Smooth muscle cell of the brain vasculature (primary cell): ENCODE measurements at places on chromosomes 2 and 18.

DNA sequence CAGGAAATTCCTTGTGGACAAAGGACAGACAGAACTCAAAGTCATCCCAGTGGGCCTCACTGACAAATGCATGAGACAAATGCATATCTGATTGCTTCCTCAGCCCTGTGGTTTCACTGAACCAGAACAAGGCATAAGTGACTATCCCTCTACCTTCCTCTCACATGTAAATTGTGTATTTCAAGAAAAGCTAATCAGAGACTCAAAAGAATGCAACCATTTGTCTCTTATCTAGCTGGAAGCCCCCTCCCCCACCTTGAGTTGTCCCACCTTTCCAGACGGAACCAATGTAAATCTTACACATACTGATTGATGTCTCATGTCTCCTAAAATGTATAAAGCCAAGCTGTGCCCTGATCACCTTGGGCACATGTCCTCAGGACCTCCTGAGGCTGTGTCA, 102.0 kb upstream of the TMEM200C start:
- DNase-seq: no peak

GRCh38 chr2:168596881-168597655, 141.0 kb downstream of the CERS6 start:
- DNase-seq: no peak

DNA sequence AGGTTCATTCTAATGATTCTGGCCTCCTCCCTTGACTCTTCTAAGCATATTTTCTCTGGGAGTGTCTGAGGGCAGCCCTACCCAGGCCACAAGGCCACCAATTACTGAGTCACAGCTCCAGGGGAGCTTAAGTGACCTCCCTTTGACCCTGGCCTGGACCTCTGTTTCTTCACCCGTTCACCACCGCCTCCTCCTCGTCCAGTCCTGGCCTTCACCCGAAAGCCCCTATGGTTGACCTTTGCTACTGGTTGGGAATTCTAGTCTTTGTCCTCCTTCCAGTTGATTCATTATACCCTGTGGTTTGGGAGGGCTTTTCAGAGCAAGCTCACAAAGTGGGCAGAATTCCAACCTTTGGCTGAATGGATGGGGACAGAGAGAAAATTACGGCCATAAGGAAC, 72.6 kb downstream of the NRP2 start:
- DNase-seq: no peak

- no peak for DNase-seq
Observed at GRCh38 chr2:59578349-59578748, 975.1 kb downstream of the BCL11A start.

DNA sequence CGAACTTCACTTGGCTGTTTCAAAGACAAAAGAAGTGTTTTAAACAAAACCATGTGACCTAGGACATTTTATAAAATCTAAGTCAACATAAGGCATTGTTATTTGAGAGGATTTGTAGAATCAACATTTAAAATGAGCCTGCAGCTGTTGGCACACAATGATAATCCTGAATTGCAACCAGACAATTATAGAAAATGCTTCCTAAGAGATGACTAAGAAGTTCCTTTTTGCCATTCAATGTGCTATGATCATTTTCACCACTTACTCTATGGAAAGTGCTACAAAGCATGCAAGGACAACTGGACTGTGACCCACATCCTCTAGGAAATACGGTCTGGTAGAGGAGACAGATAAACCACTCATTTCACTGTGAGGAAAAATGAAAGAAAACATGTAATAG, 246.4 kb downstream of the CDH20 start:
- no peak for DNase-seq

DNA sequence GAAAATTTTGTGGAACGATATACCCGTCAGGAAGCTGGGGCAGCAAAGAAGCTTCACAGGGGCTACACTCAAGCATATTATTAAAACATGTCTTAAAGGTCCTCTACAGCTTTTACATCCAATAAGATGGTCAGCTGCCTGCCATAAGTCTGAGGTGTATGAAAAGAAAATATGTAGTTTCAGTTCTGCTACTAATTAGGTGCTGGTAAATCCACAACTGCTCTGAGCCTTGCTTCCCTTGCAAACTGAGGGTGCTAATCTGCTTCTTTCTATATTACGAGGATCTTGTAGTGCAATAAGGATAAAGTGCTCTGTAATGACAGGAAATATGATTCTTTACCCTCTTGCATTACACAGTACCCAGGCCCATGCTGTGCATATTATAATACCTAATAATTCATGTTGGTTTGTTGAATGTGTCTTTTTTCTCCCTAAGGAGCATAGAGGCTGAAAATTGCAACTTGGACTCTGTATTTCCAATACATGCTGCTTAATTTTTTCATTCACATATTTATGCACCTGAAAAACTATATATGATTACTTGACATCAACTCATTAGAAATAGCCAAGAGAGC, 14.5 kb upstream of the SLC8A1 start:
- DNase-seq: no peak

GRCh38 chr2:241193271-241193670, 4.8 kb downstream of the ANO7 start:
- DNase-seq: no peak

DNA sequence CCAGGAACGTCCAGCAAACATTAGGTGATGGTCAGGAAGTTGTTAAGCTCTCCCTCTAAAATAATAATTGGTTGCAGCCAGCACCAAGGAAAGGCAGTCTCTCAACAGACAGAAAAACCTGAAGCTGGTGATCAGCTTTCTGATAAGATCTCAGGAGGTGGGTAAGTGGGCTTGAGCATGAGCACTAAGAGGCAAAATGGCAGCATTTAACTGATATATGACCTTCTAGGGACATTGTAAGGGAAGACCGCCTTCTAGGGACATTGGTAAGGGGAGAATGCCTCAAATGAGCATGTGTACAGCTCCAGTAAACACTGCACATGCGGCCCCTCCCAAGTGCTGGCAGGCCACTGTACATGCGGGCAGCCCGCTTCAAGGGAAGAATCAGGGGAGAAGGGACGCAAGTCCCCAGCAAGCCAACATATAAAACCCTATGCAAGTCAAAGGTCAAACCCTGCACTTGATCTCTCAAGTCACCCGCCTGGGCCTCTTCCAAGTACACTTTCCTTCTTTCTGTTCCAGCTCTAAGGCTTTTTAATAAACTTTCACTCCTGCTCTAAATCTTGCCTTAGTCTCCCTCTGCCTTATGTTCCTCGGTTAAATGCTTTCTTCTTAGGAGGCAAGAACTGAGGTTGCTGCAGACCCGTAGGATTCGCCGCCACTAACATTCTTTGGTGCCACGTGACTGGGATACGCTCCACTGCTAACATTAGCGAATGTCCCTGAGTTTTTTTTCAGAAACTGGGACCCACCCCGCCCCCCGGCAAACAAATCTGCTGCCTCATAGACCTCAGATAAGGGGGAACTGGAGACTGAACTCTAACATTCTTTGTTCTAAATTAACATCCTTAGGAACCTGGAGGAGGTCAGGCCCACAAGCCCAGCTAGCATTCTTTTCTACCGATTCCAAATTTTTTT, 463.8 kb downstream of the LPIN1 start:
- DNase-seq: no peak

GRCh38 chr2:149808556-149808955, 221.0 kb upstream of the MMADHC start:
- no peak for DNase-seq

- DNase-seq: no peak
Observed at GRCh38 chr2:86335865-86336674, 1.4 kb downstream of the REEP1 start.

DNA sequence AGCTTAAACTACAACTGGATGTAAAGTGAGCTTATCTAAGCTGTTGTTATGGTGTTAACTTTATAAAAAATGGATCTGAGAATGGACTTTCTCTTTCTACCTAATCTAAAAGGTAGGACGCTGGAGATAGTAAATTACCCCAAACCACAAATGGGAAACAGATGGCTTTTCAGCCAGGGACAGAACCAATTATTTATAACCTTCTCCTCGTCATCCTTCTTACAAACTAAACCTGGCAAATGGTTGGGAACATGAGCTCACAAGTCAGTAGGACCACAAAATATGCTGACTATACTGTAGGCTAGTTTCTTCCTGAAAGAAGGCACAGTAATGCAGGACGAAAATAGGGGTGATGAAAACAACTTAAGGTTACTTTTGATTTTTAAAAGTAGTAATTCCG, 32.7 kb upstream of the ZDBF2 start:
- no peak for DNase-seq

GRCh38 chr2:41947701-41948396, 100.0 kb upstream of the PKDCC start:
- no peak for DNase-seq

DNA sequence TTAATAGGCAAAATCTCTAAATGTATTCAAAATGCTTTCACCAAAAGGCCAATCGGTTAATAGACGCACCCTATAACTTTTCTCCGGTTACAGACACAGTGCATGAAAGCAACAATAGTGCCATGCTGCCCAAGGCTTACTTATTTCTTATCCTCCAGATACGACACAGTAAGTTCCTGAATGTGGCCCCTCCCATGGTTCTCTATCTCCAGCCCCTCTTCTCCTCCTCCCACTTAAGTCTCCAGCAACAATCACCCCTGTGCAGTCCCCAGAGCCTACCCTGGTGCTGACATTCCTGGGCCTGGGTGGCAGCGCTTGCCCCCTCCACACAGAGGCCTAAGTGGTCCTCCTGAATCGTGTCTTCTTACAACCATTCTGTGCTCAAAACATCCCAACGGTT, 3.6 kb downstream of the KIDINS220 start:
- DNase-seq: no peak

DNA sequence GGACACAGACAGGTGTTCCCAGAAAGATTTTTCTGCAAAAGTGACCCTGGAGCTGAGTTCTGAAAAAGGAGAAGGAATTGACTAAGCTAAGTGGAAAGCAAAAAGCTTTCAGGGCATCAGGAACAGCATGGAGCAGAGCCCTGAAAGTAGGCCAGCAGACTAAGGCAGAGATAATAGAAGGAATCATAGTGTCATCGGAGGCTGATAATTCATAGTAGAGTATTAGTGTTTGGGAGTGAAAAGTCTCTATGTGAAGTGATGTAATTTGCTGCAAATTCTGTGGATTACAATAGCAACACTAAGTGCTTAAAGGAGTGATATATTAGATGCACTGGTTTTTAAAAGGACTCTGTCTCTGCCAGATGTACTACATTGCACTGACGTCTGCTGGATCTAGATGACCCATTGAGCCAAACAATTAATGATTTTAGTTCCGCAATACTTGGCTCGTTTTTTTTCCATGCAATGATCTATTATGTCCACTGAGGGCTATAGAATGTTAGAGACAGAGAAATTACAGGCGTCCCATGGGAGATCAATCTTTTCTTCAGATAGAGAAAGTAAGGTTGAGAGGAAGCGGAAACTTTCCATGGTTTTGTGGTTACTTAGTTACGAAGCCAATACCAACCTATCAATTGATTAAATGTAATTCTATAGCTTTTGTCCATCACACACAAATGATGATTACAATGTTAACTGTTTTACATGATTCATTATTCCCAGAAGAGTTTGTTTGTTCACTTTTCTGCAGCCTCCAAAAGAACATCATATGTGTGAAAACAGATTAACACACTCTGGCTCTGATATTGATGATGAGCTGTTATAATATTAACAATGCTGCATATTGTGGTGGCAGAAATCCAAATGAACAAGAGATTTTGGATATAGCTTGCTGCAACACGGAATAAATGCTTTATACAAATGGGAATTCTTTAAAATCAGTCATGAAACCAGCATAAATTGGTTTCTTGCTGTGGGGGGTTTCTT, 143.7 kb downstream of the MC4R start:
- DNase-seq: no peak

GRCh38 chr2:199144546-199144945, 313.2 kb downstream of the SATB2 start:
- no peak for DNase-seq

DNA sequence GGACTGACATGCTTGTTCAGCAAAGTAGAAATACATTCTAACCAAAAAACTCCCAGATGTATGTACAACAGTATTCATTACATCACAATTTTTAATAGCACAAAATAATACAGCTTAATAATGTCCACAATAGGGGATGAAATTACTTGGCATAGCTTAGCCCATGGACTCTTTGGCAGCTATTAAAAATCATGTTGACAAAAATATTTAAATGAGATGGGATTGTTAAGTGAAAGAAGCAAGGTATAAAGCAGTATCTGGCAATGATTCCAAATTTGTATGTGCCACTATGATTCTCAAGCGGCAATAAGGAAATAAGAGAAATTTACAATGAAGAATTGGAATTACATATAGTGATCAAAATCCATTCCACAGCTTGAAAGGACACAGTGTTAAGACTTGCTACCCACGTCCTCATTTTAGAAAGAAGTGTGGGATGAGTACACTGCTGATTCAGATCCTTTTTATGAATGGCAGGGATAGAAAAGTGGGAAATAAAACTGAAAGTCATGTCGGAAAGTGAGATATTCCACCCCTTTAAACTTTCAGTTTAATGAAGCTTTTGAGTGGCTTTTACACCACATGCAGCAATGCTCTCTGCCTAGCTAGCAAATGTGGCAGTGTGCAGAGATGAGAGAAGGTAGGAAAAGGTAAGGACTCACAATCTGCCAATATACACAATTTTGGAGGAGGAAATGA, 2.4 kb downstream of the GAREM1 start:
- DNase-seq: no peak

GRCh38 chr2:949384-950079, 1.1 kb upstream of the SNTG2 start:
- no peak for DNase-seq

- no peak for DNase-seq
Observed at GRCh38 chr2:238134393-238134785, 4.1 kb upstream of the KLHL30 start.

GRCh38 chr2:66441581-66442320, 6.8 kb downstream of the MEIS1 start:
- no peak for DNase-seq

GRCh38 chr2:168220965-168221819, 26.2 kb downstream of the STK39 start:
- DNase-seq: no peak

- no peak for DNase-seq
Observed at GRCh38 chr18:67515942-67516538, 480 bp downstream of the DSEL start.

DNA sequence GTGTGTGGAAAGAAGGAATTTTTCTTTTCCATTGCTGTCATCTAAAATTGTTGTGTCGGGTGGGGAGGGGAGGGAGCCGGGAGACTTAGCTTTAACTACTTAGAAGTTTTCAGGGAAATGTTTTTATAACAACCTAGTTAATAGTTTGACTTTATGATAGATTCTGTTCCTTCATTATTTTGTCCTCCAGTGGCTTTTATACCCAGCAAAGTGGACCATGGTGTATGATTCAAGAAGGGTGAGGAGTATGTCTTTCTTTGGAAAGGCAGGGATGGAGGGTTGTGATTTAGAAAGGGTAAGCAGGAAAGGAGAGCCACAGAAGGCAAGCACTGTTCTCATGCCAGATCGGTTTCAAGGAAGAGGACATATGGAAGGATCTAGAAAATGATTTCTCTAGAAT, 261.8 kb downstream of the NEDD4L start:
- no peak for DNase-seq
